ENCODE measurements at places on chromosomes 4 and X.

DNA sequence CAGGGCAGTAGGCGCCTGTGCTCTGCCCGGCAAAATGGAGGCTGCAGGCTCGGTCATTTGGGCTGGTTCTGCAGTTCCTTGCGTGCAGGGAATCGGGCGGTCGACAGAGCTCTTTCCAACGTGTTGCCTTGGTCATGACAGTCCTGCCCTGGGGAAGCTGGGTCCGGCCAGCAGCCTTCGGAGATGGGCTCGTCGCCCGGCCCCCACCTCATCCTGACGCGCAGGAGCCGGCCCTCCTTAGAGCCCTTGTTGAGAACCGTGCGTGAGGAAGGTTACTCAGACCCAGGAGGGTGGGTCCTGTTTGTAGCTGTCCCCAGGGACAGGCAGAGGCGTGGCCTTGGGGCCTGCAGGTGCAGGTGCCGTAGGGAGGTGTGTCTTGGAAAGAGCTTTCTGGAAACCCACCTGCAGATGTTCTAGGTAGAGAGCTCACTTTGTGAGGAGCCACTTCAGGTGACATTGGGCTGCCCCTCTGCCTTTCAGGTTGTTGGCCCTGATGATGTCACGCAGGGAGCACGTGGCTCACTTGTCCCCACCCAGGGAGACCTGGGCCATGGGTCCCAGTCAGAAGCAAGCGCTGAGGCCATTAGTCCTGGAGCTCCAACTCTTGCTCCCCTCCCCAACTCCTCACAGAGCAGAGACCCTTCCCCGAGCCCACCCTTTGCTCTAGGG lies 15.2 kb upstream of the HGFAC start:
- DNase-seq = no peak

- DNase-seq = no peak
Measured at GRCh38 chr4:112642526-112642925, 5.6 kb downstream of the LARP7 start.

- no peak for DNase-seq
Measured at GRCh38 chr4:100933628-100934027, 413.7 kb downstream of the PPP3CA start.

GRCh38 chr4:69689599-69689998 lies 36.6 kb upstream of the UGT2A1 start:
- DNase-seq = no peak

DNA sequence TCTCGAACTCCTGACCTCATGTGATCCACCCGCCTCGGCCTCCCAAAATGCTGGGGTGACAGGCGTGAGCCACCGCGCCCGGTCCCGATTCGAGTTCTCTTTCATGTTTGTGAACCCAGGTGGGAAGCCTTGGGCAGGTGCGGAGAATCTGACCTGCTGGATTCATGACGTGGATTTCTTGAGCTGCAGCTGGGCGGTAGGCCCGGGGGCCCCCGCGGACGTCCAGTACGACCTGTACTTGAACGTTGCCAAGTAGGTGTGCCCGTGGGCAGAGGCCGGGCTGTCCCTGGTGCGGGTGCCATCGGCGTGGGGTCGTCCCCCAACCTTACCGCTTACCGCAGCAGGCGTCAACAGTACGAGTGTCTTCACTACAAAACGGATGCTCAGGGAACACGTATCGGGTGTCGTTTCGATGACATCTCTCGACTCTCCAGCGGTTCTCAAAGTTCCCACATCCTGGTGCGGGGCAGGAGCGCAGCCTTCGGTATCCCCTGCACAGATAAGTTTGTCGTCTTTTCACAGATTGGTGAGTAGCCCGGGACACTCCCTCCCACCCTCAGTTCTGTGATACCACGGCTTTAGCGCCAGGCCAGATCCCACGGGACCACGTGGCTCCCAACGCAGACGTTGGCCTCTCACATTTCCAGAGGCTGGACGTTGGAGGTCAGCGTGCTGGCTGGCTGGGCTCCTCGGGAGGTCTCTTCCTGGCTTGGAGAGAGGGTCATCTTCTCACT lies 15.6 kb downstream of the IL3RA start:
- no peak for DNase-seq

DNA sequence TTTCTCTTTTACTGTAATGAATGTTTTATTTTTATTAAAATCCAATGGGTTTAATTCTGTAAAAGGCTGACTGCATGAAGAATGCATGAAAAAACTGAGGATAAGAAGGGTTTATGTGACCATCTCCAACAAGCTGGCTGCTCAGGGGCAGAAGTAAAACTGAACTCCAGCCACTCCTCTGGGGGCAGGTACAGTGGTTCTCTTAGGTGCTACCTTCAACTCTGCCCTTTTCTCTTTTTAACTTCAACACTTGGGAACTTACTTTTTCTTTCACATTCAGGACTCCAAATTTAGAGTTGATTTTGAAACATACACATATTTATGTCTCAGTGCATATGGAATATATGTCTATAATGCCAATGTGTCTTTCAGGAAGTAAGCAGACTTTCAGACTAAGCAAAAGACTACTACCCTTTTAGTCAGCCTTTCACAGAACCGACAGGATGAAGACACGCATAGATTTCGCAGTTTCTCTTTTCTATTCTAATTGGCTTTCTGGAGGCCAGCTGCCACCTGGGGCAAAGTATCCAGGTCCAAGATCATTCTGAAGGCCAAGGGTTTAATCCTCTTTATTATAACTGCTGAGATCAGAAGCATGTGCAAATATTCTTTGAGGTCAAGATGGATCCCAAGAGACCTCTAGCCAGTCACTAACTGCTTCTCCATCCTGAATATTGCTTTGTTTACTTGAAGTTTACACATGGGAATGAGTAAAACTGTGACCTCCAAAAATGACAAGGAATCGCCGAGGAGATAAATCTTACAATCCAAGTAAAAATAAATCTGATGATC lies 30.7 kb downstream of the HS3ST1 start:
- no peak for DNase-seq

- DNase-seq = no peak
Measured at GRCh38 chrX:103002576-103002975, 61.4 kb downstream of the BEX1 start.

DNA sequence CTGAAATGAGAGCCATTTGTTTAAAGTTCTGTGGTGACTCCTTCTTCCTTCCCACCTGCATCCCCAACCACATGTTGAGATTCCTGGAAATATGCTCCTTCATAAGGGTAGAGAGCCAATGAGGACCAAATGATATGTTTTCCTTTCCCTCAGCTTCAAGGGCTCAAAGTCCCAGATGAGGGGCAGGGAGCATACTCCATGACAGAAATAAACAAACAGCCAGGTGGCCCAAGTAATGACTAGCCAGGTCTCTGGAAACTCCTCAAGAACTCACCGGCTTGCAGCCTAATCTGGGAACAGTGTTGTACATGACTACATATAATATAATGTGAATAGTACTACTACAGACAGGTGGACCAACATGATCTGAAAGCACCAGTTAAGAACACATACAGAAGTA lies 392.3 kb downstream of the PACRGL start:
- DNase-seq = no peak

- no peak for DNase-seq
Measured at GRCh38 chr4:54440394-54441136, 211.5 kb downstream of the PDGFRA start.

- DNase-seq = no peak
Measured at GRCh38 chr4:185307136-185307950, 88.4 kb downstream of the LRP2BP start.

- DNase-seq = no peak
Measured at GRCh38 chr4:149891426-149891825, 75.8 kb upstream of the IQCM start.

GRCh38 chr4:57119054-57119651 lies 9.0 kb upstream of the IGFBP7 start:
- DNase-seq = no peak

DNA sequence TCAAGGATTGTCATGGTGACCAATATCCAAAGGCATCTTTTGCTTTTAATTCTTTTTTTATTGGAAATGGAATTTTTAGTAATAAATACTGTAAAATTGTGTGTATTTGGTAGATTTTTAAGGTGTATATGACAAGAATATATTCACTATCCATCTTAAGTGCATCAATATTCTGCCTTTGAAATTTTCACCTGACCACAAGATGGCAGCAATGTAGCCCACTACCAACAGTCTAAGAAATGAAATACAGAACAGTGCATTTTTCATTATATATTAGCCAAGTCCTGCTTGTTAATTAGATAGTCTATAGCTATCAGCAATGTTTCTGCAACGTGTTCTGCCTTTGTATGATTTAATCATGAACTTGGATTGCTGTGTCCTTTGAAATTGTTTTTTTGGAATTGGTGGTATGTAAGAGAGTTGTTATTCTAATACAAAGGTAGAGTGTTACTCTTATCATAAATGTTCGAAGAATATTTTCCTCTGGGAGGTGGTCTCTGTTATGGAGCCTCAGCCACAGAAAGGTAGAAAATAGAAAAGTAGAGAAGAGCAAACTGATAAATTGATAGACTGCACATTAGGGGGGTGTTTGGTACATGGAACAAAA lies 38.2 kb downstream of the HPGDS start:
- DNase-seq = no peak
